Urinary bladder (tissue), 4 donors: ENCODE measurements at places on chromosomes 7 and 10.

DNA sequence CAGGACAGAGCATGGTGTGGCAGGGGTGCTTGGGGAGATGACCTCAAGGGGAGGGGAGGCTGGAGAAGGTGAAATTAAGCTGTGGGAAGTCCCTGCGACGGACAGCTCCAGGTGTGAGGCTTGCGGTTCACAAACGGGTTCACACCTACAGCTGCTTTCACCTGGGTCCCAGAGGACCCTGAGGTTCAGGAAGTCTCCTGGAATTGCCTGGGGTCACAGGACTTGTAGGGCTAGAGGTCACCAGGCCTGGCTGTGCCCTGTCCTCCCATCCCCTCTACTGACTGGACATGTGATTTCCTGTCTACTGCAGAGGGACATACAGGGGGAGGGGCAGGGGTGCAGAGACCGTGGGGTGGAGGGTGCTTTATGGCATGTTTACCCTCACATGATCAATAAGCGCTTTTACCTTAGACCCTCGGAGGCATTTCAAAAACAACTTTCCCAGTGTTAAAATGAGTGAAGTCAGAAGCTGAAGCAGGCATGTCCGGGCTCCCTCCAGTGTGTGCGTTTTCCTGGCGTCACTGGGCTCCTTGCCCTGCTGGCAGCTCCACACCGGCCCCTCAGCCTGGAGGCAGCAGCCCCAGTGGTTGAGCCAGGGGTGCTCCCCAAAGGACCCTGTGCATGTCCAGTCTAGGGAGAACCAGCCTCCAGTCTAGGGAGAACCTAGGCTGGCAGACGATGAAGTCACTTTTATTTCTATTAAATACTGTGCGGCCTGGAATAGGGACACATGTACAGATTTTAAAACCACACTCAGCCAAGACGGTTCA lies 66.6 kb upstream of the IGFBP3 start:
- DNase-seq = no peak

DNA sequence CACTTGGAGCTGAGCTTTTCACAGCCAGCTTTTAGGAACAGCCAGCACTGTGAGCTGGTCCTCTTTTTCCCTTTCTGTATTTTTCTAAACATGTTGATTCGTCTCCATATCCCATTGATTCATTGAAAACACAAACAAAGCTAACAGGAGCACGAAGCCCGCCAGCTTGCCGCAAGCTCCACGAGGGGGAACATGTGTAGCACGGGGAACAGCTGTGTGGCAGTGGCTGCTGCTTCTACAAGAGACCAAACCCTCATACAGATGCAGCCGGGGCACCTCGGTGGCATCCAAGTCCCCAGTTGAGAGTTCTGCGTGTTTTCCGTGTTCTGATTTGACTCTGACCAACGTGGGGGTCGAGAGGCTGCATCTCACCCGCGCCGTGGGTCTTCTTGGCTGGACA lies 80.8 kb upstream of the SH2B2 start:
- DNase-seq = no peak

DNA sequence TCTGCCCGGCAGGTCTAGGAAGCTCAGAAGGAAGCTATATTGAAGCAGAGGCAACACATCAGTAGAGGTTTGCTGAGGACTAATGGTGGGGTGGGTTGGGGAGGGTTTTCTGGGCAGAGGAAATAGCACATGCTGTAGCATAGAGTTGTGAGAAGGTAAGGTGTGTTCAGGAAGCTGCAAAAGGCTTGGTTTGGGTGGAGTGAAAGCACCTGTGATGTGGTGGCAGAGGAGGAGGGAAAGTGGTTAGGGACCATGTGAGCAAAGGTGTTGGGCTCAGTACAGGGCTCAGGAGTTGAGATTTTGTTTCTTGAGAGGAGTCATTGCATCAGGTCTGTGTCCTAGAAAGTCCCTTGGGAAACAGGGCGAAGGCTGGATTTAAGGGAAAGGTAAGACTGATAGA lies 294.6 kb downstream of the SORCS3 start:
- DNase-seq = no peak

DNA sequence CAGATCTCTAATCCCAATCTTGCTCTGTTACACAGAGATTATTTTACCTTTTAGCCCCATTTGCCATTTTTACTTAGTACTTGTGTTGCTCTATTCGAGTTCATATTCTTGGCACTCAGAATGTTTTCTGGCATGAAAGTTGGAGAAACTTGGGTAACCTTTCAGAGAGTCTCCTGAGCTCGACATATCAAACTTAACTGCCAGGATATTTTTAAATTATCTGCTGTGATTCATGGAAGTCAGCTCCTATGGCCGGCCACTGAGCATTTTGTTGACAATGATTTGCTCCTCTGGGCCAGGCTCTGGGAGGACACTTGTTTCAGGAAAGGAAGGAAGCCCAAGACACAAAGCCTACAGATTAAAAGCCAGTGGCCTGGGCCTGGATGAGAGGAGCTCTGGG lies 396.7 kb downstream of the TNS3 start:
- DNase-seq = no peak

- no peak for DNase-seq
These were observed 18.0 kb upstream of the SPOCK2 start for GRCh38 chr10:72106154-72106849.

DNA sequence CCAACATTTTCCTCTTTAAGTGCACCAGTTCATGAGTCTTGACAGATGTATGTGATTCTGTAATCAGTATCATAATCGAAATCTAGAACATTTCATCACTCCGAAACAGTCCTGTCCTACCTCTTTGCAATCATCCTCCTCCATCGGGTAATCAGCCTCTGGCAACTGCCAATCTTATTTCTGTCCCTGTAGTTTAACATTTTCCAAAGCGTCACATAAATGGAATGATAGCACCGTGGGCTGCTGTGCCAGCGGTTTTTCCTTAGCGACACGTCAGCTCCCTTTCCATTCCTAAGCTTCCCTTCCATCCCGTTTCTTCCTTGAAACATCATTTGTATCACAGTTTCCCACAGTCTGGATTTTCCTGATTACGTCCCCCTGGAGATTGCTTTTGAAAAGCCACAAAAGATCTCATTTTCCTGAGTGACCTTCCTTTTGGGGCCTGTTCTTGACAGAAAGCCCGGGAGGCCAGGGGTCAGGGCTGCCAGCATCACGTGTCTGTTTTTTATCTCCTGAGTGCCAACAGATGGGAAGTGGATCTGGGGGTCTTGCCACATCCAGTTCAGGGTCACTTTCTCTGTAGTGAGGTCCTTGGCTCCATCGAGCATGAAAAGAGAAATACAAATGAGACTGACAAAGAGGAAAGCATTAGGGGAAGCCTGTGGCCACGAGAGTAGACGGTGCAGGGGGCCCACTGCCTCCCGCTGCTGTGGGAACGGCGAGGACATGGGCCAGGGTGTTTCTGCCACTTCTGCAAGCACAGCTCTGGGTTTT lies 31.6 kb downstream of the TMEM120A start:
- DNase-seq = no peak

GRCh38 chr10:131199646-131200045 lies 111.9 kb downstream of the TCERG1L start:
- DNase-seq = no peak
